ENCODE measurements at places on chromosomes 7 and 10.

DNA sequence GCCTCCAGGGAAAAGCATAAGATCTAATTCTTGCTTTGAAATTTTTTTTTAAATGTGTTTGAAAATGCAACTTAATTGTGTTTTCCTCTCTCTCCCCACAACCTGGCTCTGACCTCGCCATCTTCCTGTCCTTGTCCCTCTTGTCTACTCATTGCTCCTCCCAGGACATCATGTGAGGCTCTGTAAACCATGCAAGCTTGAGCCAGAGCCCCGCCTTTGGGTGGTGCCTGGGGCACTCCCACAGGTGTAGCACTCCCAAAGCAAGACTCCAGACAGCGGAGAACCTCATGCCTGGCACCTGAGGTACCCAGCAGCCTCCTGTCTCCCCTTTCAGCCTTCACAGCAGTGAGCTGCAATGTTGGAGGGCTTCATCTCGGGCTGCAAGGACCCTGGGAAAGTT lies 9.8 kb upstream of the CDHR1 start:
- DNase-seq = no peak

DNA sequence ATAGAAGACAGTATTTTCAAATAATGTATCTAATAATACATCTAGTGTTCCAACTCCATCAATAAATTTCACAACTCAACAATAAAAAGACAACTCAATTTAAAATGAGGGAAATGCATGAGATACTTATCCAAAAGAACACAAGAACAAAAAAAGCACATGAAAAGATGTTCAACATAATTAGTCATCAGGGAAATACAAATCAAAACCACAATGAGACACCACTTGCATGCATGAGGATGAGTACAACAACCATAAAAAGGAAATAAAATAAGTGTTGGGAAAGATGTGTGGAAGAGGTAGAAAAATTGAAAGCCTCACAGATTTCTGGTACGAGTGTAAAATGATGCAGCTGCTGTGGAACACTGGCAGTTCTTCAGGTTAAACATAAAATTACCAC lies 111.6 kb upstream of the PTPRZ1 start:
- DNase-seq = no peak

DNA sequence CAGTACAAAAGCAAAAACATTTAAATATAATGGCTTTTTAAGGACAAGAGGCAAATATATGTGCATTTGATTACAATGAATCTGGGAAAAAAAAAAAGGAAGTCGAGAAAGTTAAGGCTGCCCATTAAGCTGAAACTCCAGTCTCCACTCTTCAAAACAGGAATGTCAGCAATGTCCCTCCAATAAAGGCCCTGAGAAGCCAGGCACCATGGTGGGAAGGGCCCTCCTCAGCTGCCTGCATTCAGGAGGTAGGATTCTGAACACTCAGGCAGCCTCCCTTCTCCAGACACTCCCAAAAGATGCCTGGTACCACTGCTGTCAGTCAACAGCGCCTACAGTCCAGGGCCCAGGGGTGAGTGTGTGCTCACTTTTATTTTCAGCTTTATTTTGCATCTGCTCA lies 121.3 kb upstream of the MGMT start:
- no peak for DNase-seq

GRCh38 chr10:48554246-48554645 lies 50.6 kb downstream of the ARHGAP22 start:
- no peak for DNase-seq

- DNase-seq = no peak
Measured at GRCh38 chr7:43570688-43571365, 12.1 kb upstream of the STK17A start.

- no peak for DNase-seq
Measured at GRCh38 chr10:124245191-124245590, 151.8 kb upstream of the CHST15 start.

- DNase-seq = no peak
Measured at GRCh38 chr10:21614000-21614399, 80.0 kb downstream of the MLLT10 start.

- no peak for DNase-seq
Measured at GRCh38 chr7:35003679-35004303, 33.5 kb downstream of the DPY19L1 start.

- no peak for DNase-seq
Measured at GRCh38 chr7:129986600-129986999, 33.8 kb upstream of the UBE2H start.

DNA sequence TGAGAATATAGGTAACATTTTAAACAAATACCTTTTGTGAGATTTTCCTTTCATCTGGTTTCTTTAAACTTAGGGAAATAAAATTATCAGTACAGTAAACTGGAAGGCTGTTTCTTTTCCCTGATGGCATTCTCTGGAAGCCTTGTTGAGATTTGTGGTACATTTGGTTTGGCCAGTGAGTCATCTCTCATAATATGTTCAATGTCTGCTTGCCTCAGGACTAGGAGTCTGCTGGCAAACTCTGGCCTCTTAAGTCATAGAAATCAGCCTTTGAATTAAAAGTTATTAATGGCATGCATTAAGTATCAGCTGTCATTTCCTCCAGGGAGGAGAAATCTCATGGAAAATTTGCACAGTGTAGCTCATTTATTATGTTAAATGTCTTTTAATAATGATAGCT lies 316.6 kb upstream of the KIAA1217 start:
- no peak for DNase-seq

GRCh38 chr7:140983802-140984201 lies 30.9 kb downstream of the MRPS33 start:
- no peak for DNase-seq

GRCh38 chr7:54898659-54899340 lies 120.0 kb upstream of the EGFR start:
- no peak for DNase-seq

- DNase-seq = no peak
Measured at GRCh38 chr7:106151459-106152312, 39.6 kb upstream of the SYPL1 start.

- no peak for DNase-seq
Measured at GRCh38 chr10:59099481-59099880, 77.0 kb upstream of the PHYHIPL start.

GRCh38 chr10:81479316-81479715 lies 395.7 kb upstream of the NRG3 start:
- no peak for DNase-seq

- DNase-seq = no peak
Measured at GRCh38 chr7:109532262-109532992, 962.8 kb downstream of the DNAJB9 start.

GRCh38 chr10:35780970-35781642 lies 139.0 kb upstream of the FZD8 start:
- DNase-seq = no peak

DNA sequence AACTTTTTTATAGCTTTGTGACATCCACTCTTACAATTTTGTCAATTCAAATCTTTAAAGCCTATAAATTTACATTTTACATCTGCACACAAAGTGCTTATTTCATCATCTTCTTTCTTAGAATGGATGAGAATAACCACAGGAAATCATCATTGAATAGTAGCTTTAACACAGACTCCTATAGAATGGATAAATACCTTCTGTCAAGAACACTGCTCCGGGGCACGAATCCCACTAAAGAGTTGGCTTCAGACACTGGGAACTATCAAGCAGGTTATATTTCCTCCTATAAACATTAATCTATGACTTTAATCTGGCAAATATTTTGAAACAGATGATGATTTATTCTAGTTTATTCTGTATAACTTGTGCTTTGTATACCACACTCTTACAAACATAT lies 269.7 kb upstream of the TPK1 start:
- peak; percentile 68 for DNase-seq

GRCh38 chr10:46267132-46267985 lies 19.4 kb upstream of the ANTXRL start:
- no peak for DNase-seq

GRCh38 chr10:28151636-28152035 lies 151.2 kb downstream of the MPP7 start:
- no peak for DNase-seq

- no peak for DNase-seq
Measured at GRCh38 chr10:61066661-61067344, 122.8 kb upstream of the RHOBTB1 start.

DNA sequence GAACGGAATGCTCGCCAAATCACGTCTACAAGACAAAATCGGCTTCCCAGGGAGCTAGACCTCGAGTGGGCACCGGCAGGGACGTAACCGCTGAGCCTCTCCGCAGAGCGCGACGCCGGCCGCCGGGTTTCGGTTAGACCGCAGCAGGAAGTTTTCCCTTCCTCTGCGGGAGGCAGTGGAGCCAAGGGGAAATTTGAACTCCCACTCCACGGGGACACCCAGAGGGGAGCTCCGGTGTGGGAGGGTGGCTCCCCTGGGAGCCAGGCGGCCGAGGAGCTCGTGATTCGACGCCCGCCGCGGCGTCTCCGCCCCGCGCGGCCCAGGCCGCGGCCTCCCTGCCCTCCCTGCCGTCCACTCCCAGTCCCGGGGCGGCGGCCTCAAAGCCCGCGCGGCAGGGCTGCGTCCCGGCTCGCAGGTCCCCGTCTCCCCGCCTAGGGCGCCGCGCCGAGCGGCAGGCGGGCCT lies 426 bp downstream of the SYPL1 start:
- DNase-seq = no peak

- no peak for DNase-seq
Measured at GRCh38 chr7:155574556-155575290, 28.4 kb upstream of the CNPY1 start.

DNA sequence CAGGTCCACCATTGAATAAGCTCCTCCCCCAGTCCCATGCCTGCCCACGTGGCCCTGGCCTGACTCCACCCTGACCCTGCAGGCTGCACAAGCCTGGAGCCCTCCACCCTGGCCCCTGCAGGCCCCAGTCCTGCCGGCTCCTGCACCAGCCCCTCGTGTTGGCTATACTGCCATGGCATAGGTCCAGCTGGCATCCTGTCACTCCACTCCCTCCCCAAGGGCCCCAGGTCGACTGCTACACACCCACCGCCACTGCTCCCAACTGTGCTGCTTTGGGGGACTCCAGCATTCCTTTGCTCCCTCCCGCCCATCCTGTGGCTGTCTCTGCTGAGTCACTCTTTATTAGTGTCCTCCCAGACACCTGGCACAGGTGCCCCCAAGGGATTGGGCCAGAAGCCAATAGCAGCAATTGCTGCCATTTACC lies 32.4 kb upstream of the HSPA12A start:
- DNase-seq = peak; percentile 16

- DNase-seq = no peak
Measured at GRCh38 chr7:66100408-66101050, 14.1 kb upstream of the CRCP start.

- no peak for DNase-seq
Measured at GRCh38 chr7:69358163-69358821, 240.0 kb upstream of the AUTS2 start.

DNA sequence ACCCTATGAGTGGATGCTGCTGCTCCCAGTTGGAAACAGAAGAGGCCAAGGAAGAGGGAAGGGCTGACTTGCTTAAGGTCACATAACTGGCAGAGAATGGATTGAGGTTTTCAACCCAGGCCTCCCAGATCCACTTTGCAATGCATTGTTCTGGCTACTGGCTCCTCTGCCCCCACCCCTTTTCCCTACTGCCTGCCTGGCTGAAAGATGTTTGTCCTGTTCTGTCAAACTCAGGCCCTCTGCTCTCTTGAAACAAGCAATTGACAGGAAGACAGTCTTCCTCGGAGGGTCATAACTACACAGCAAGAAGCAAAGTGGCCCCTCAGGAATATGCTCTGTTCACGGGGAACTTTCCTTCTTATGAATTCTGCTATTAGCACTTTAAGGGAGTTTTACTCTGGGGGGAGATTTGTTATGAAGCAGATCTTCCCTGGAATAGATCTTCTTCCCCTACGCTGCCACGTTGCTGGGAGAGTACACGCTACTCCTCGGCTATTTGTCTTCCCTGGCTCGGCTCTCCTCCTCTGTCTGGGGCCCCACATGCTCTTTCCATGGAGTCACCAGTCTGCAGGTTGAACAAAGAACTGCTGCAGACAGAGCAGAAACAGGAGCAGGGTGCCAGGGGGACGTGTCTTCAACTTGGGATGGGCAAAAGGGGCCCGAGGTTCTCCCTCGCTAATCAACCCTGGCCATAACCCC lies 436.1 kb downstream of the TYW1 start:
- DNase-seq = no peak

GRCh38 chr7:83455612-83456011 lies 193.3 kb downstream of the SEMA3E start:
- no peak for DNase-seq

All from NCI-H2081 treated with DMSO at 0.1 percent for 48 hours (cell line).